Activated T-cell treated with anti-CD3 and anti-CD28 coated beads, Interleukin-2, amount 50 U/mL, for 72 hours (primary cell): ENCODE measurements at places on chromosomes 2 and 18. TPM values are rescaled to one million over a fixed set of nuclear protein-coding genes. Genes with fewer than 3 reads are reported as not detected.

DNA sequence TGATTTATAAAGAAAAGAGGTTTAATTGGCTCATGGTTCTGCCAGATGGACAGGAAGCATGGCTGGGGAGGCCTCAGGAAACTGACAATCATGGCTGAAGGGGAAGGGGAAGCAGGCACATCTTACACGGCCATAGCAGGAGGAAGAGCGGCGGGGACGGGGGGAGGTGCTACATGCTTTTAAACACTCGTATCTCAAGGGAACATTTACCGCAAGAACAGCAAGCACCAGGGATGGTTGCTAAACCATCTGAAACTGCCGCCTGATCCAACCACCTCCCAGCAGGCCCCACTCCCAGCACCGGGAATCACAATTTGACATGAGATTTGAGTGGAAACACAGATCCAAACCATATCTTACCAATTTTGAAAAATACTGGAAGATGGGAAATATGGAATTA, 362.8 kb downstream of the FBXO15 start:
- H3K36me3 ChIP-seq = no peaks in the 10 kb centered on the region
- H3K27me3 ChIP-seq = peaks cover 7% of the 10 kb centered on the region
- H3K4me1 ChIP-seq = no peaks in the 10 kb centered on the region
- DNase-seq = no peak
- H3K27ac ChIP-seq = no peak overlapping the region

DNA sequence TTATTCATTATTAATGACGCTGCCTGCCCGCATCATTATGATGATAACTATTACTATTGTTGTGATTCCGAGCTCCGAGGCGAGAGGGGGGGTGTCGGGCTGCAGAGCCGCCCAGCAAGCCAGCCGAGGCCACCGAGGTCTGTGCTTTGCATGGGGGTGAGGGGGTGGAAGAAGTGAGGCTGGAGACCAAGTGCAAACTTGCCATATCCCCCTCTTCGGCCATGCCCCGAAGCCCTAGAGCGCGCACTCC, 3.6 kb downstream of the BCL11A start:
- H3K4me3 ChIP-seq = peak overlapping the region; percentile 90
- peaks cover 25% of the 10 kb centered on the region for H3K4me1 ChIP-seq
- H3K27ac ChIP-seq = no peak overlapping the region
- peaks cover 71% of the 10 kb centered on the region for H3K27me3 ChIP-seq
- H3K36me3 ChIP-seq = peaks cover 2% of the 10 kb centered on the region

- H3K4me1 ChIP-seq = no peaks in the 10 kb centered on the region
- no peak overlapping the region for H3K4me3 ChIP-seq
- H3K27me3 ChIP-seq = no peaks in the 10 kb centered on the region
- no peaks in the 10 kb centered on the region for H3K36me3 ChIP-seq
- no peak for DNase-seq
These were observed 304.5 kb upstream of the FANCL start for GRCh38 chr2:58545300-58546280.

GRCh38 chr2:96775160-96775559, 14.5 kb downstream of the CNNM4 start:
- H3K4me3 ChIP-seq = no peak overlapping the region
- H3K4me1 ChIP-seq = peaks cover 27% of the 10 kb centered on the region
- DNase-seq = no peak

RTP5 gene
- 0.56 TPM for total RNA-seq

HOXD12 gene
- not detected for total RNA-seq

DNA sequence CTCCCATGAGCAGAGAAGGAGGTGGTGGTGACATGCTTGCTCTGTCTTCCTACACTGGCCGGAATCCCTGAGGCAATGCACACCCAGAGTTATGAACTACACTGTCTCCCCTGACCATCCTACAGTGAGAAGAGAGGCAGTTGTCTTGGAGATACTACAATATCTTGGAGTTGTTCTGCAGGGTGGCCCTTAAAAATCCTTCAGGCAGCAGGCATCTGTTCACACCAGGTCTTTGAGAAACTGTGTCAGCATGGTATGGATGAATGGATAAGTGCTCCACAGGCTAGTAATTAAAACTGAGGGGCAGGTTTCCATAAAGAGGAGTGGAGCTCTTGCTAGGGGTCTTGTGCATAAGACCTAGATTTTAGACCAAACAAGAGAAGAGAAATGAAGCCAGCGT, 223.7 kb upstream of the COPS8 start:
- H3K4me1 ChIP-seq = no peaks in the 10 kb centered on the region
- no peak overlapping the region for H3K27ac ChIP-seq
- no peaks in the 10 kb centered on the region for H3K27me3 ChIP-seq
- no peak overlapping the region for H3K4me3 ChIP-seq
- DNase-seq = no peak

GRCh38 chr2:174771136-174771535, 6.9 kb upstream of the CHRNA1 start:
- no peak overlapping the region for H3K4me3 ChIP-seq
- H3K27me3 ChIP-seq = no peaks in the 10 kb centered on the region
- H3K36me3 ChIP-seq = no peaks in the 10 kb centered on the region

C2orf68 gene
- total RNA-seq = 48.9 TPM

- peaks cover 34% of the 10 kb centered on the region for H3K36me3 ChIP-seq
- H3K4me3 ChIP-seq = peak overlapping the region; percentile 93
- H3K27ac ChIP-seq = peak overlapping the region; percentile 89
- peak; percentile 27 for DNase-seq
- peaks cover 41% of the 10 kb centered on the region for H3K4me1 ChIP-seq
- H3K27me3 ChIP-seq = no peaks in the 10 kb centered on the region
These were observed 4.5 kb downstream of the STK17B start for GRCh38 chr2:196166876-196167275.

PLEKHB2 gene
- 53.2 TPM for total RNA-seq

- DNase-seq = peak; percentile 64
- no peak overlapping the region for H3K27ac ChIP-seq
- no peaks in the 10 kb centered on the region for H3K27me3 ChIP-seq
These were observed 1.1 kb downstream of the HPCAL1 start for GRCh38 chr2:10303694-10304378.

DNA sequence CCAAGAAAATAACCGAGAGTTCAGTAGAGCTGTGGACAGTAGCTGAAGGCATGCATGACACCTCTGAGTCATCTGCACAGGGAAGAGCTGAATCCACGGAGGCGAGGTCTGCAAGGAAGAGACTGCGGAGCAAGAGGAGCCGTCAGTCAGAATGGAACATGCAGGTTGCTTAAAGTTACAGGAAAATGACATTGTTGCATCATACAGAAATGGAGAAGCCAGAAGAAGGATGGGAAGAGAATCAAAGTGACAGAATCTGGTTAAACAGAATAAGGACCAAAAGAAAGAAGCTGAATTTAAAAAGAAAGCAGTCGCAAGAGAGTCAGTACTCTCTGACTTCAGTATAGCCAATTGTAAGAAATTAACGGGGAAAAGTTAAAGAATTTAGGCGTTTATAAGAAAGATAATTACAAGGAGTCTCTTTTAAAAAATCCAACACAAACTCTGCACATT, 533.8 kb downstream of the ADCYAP1 start:
- no peak overlapping the region for H3K4me3 ChIP-seq
- no peaks in the 10 kb centered on the region for H3K4me1 ChIP-seq
- H3K27ac ChIP-seq = no peak overlapping the region
- no peak for DNase-seq
- no peaks in the 10 kb centered on the region for H3K27me3 ChIP-seq

DSC2 gene
- total RNA-seq = not detected

- no peak overlapping the region for H3K27ac ChIP-seq
- H3K36me3 ChIP-seq = no peaks in the 10 kb centered on the region
- DNase-seq = peak; percentile 31
- H3K4me1 ChIP-seq = peaks cover 3% of the 10 kb centered on the region
- no peak overlapping the region for H3K4me3 ChIP-seq
These were observed 28.9 kb upstream of the IER3IP1 start for GRCh38 chr18:47204908-47205522.

GRCh38 chr18:70422391-70422965, 133.6 kb downstream of the SOCS6 start:
- H3K27me3 ChIP-seq = peaks cover 29% of the 10 kb centered on the region
- H3K36me3 ChIP-seq = no peaks in the 10 kb centered on the region
- no peak for DNase-seq

GRCh38 chr2:74741629-74742028, 87.6 kb downstream of the SEMA4F start:
- no peak overlapping the region for H3K4me3 ChIP-seq
- H3K4me1 ChIP-seq = no peaks in the 10 kb centered on the region
- peaks cover 4% of the 10 kb centered on the region for H3K36me3 ChIP-seq
- DNase-seq = no peak
- no peaks in the 10 kb centered on the region for H3K27me3 ChIP-seq

- H3K27me3 ChIP-seq = no peaks in the 10 kb centered on the region
- DNase-seq = no peak
These were observed 29.4 kb upstream of the GMPPA start for GRCh38 chr2:219469186-219469724.

RGPD3 gene
- total RNA-seq = 0.24 TPM

TEX44 gene
- not detected for total RNA-seq

DNA sequence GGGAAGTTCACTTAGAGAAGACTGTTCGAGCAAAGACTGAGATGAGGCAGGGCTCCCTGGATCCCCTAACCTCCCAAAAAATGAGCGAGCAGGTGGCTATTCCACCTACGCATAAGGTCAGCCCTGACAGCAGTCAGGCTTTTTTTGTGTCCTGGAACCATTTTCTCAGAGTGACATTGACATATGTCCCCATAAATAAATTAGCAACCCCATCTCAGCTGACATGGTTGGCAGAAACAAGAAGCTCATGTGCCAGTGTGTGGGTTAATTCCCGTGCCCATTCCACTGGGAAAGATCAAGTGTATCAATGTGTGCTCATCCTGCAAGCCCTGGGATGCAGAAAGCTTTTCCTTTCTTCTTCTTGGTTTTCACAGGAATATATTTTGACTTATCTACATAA, 740.4 kb upstream of the CELF4 start:
- no peaks in the 10 kb centered on the region for H3K27me3 ChIP-seq
- no peak for DNase-seq
- H3K36me3 ChIP-seq = no peaks in the 10 kb centered on the region
- H3K4me3 ChIP-seq = no peak overlapping the region
- H3K27ac ChIP-seq = no peak overlapping the region
- H3K4me1 ChIP-seq = no peaks in the 10 kb centered on the region

DNA sequence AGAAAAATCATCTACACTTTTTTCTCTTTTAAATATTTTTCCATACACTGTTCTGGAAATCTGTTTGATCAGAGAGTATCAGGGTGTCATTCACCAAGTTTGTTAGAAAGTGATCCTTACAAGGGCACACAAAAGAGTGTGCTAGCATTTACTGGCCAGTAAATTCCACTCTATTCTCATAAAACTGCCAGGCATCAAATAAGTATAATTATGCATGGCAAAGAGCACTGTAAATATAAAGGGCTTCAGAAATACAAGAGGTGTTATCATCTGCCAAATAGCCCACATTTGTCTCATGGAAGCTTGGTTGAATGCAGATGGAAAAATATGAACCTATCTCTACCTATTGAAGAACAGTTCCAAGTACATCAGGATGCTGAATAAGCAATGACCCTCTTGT, 847.3 kb upstream of the ACVR2A start:
- no peaks in the 10 kb centered on the region for H3K27me3 ChIP-seq
- H3K36me3 ChIP-seq = no peaks in the 10 kb centered on the region

GRCh38 chr18:23433360-23433759, 19.7 kb upstream of the RIOK3 start:
- DNase-seq = no peak
- H3K27ac ChIP-seq = no peak overlapping the region
- H3K27me3 ChIP-seq = no peaks in the 10 kb centered on the region
- H3K4me3 ChIP-seq = no peak overlapping the region
- H3K36me3 ChIP-seq = peaks cover 1% of the 10 kb centered on the region

DNA sequence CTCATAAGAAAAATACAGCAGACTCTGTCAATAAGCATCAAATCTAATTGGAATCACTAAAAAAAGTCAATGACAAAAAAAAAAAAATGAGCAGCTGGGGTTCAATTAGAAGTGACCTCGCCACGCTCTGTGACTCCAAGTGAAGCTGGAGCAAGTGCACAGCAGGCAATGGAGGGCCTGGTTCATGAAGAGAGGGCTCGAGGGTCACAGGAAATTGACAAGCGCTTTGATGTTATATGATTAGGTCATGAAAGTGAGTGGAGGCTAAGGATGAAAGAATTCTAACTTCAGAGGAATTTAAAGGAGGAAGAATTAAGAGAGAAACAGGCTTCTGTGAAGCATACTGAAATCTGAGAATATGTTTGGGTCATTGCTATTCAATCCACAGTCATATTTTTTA, 85.4 kb upstream of the TMEM18 start:
- peaks cover 24% of the 10 kb centered on the region for H3K4me1 ChIP-seq
- no peaks in the 10 kb centered on the region for H3K36me3 ChIP-seq
- peaks cover 8% of the 10 kb centered on the region for H3K27me3 ChIP-seq
- DNase-seq = no peak

GPBAR1 gene
- total RNA-seq = 0.76 TPM

DNA sequence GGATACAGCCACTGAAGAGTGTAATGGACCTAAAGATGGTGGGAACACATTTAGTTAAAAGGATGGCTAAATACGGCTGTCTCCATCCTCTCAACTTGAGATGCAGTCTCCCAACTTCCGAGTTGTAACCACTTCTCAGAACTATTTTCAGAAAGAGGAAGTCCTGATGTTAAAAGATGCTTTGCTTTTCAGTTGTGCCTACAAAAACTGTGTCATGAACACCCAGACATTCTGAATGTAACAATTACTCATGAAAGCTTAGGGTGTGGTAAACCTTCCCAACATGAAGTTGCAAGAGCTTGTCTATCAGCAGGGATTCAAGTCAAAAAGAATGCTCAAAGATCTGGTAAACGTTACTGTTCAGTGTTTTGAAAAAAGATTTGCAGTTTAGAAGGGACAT, 147.9 kb downstream of the DOCK10 start:
- H3K4me3 ChIP-seq = peak overlapping the region; percentile 80
- H3K4me1 ChIP-seq = peaks cover 78% of the 10 kb centered on the region
- H3K36me3 ChIP-seq = peaks cover 14% of the 10 kb centered on the region
- DNase-seq = no peak
- peak overlapping the region; percentile 83 for H3K27ac ChIP-seq

AQP12B gene
- not detected for total RNA-seq

DNA sequence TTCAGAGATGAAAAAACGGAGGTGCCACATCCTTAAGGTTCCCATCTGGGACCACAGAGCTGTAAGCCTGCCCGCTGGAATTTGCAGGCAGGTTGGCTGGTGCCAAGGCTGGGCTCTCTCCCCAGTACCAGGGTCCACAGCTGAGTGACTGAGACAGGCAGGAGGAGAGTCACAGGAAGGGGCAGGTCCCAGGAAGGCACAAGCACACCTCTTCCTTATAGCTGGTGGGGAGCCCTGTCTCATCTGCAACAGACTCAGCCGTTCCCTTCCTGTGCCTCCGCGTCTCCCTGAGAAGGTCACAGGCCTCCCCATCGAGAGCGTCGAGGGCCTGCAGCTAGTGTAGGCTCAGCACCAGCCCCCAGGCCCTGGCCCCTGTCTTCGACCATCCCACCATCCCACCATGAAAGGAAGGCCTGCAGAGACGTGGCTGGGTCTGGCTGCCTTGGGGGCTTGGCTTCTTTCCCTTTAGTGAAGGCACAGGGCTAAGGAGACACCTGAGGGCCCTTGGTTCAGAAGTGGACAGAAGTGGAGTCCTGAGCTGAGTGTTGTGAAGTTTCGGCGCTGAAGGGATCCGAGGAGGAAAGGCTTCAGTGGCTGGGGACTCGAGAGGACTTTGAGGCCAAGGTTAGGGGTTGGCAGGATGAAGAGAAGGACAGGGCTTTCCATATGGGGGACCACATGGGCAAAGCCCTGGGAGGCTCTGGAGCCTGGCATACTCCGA, 26.8 kb downstream of the GLI2 start:
- no peaks in the 10 kb centered on the region for H3K36me3 ChIP-seq
- peaks cover 7% of the 10 kb centered on the region for H3K27me3 ChIP-seq
- H3K4me1 ChIP-seq = no peaks in the 10 kb centered on the region
- no peak overlapping the region for H3K4me3 ChIP-seq
- no peak for DNase-seq

- peaks cover 12% of the 10 kb centered on the region for H3K4me1 ChIP-seq
- no peak for DNase-seq
- H3K36me3 ChIP-seq = no peaks in the 10 kb centered on the region
- peaks cover 34% of the 10 kb centered on the region for H3K27me3 ChIP-seq
- no peak overlapping the region for H3K4me3 ChIP-seq
These were observed 148.1 kb downstream of the DYSF start for GRCh38 chr2:71601136-71602114.
